ENCODE measurements at places on chromosomes 5 and 9. TPM values are rescaled to one million over a fixed set of nuclear protein-coding genes. Genes with fewer than 3 reads are reported as not detected.

The BHMT2 gene
- polyA plus RNA-seq, result 1.1 TPM

The PCDHB6 gene
- 0.11 TPM for polyA plus RNA-seq

The ACOT12 gene
- 0.54 TPM for polyA plus RNA-seq

The SPARC gene
- polyA plus RNA-seq, result 200 TPM

The CCDC192 gene
- polyA plus RNA-seq, result 0.40 TPM

The CCNO gene
- polyA plus RNA-seq, result 0.21 TPM

The BAAT gene
- 0.08 TPM for polyA plus RNA-seq

The ITK gene
- polyA plus RNA-seq, result 0.08 TPM

The IZUMO3 gene
- not detected for polyA plus RNA-seq

The TNFSF15 gene
- 0.03 TPM for polyA plus RNA-seq

The PDCD1LG2 gene
- polyA plus RNA-seq, result not detected

The DAB2 gene
- 6.4 TPM for polyA plus RNA-seq

The OSMR gene
- polyA plus RNA-seq, result 1.5 TPM

The DNM1 gene
- polyA plus RNA-seq, result 36.0 TPM

The SPATA31A6 gene
- not detected for polyA plus RNA-seq

The CCNI2 gene
- 1.1 TPM for polyA plus RNA-seq

The ADAMTS2 gene
- polyA plus RNA-seq, result 2.1 TPM

The F2RL2 gene
- 0.70 TPM for polyA plus RNA-seq

The IFNA13 gene
- not detected for polyA plus RNA-seq

The MEGF10 gene
- 4.5 TPM for polyA plus RNA-seq

The LRRTM2 gene
- 1.5 TPM for polyA plus RNA-seq
